ENCODE measurements at places on chromosomes 13 and 19.

- no peak for DNase-seq
Measured at GRCh38 chr13:35984287-35984686, 146.9 kb downstream of the DCLK1 start.

DNA sequence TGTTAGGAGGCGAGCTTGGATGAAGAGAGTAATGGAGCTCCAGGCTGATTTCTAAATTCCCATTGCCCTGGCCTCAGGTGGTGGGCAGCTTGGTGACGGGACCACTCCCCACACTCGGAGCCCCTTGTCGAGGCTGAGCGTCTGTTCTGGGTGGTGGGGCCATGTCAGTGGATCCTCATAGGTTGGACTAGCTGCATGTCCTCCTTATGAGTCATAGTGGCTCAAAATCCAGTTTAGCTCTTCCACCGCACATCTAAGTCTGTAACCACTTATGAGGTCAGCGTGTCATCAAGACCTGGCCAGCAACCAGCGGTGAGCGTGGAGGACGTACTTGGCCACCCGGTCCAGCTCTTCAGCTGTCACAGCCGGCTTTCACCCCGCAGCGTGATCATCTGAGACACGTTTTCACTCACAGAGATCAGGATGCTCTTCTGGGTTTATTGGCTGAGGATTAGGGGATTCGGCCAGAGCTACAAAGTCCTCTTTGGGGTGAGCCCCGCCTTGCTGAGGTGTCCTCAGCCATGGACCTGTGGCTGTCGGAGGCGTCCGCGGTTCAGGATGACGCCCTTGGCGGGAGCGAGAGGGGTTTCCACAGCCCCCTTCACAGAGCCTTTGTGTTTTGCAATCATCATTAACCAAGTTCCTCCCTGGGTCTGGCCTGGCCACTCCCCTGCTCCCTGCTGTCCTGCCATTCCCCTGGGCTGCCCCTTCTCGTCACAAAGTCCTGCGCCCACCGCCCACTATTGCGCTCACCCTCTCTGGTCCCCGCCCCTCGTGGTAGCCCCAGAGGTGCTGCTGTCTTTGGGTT lies 41.9 kb downstream of the ADPRHL1 start:
- DNase-seq, result no peak

DNA sequence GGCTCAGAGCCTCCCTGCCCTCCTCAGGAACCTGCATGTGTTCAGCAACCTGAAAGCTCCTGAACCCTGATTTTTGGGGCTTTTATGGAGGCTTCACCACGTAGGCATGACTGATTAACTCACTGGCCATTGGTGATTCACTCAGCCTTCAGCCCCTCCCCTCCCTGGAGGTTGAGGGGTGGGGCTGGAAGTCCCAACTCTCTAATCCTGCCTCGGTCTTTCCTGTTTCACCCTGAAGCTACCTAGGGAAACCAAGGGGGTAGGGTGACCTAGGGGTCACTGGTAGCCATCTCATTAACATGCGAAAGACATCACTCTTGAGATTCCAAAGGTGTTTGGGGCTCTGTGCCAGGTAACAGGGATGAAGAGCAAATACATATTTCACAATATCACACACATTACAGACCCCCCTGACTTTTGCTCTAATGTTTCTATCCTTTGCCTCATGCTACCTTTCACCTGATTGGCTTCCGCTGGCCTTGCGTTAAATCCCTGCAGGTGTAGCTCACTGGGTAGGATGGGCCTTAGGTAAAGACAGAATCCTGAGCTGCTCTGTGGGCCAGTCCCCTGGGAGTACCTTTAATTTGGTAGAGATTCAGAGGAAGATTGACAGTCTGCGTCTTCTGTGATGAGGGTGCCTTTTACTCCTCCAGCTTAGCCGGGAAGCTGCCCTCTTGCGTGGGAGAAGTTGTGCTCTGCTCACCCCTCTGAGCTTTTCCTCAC lies 260.6 kb downstream of the ATP8A2 start:
- DNase-seq, result no peak

GRCh38 chr13:114268344-114269280 lies 12.8 kb upstream of the UPF3A start:
- no peak for DNase-seq

GRCh38 chr13:91540158-91540736 lies 141.8 kb downstream of the GPC5 start:
- DNase-seq, result no peak

- peak; percentile 90 for DNase-seq
Measured at GRCh38 chr19:9827289-9828238, at the start of gene UBL5. UBL5 (plus strand) TSS chr19:9827918; CDS start chr19:9828338, 420 bp downstream.

- no peak for DNase-seq
Measured at GRCh38 chr19:10964903-10965302, 4.1 kb downstream of the SMARCA4 start.

DNA sequence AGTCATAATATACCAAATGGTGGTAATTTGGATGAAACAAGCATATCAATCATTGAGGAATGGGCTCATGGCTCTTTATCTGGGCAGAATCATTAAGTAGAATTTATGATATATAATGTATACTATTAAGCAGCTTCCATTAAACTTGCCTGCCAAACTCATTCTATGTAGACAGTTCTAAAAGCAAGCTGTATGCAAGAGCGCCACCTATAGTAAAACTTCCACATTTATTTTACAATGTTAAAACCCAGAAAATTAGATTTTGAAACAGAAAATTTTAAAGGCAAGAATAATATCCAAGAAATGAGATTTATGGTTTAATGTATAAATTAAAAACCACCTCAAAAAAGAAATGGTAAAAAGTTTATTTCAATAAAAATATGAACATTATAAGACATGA lies 161.5 kb downstream of the MZT1 start:
- DNase-seq, result no peak

- DNase-seq, result no peak
Measured at GRCh38 chr13:91185294-91185863, 162.1 kb upstream of the MIR17HG start.

DNA sequence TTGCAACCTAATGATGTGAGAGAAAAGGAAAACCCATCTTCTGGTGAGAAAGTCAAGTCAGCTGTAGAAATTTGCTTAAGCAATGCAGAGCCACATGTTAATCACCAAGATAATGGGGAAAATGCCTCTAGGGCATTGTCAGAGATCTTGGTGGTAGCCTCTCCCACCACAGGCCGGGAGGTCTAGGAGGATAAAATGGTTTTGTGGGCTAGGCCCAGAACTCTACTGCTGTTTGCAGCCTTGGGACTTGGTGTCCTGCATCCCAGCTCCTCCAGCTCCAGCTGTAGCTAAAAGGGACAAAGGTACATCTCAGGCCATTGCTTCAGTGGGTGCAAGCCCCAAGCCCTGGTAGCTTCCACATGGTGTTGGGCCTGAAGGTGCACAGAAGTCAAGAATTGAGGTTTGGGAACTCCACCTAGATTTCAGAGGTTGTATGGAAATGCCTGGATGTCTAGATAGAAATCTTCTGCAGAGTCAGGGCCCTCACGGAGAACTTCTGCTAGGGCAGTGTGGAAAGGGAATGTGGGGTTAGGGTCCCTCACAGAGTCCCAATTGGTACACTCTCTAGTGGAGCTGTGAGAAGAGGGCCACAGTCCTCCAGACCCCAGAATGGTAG lies 382.2 kb upstream of the KLHL1 start:
- DNase-seq, result no peak

DNA sequence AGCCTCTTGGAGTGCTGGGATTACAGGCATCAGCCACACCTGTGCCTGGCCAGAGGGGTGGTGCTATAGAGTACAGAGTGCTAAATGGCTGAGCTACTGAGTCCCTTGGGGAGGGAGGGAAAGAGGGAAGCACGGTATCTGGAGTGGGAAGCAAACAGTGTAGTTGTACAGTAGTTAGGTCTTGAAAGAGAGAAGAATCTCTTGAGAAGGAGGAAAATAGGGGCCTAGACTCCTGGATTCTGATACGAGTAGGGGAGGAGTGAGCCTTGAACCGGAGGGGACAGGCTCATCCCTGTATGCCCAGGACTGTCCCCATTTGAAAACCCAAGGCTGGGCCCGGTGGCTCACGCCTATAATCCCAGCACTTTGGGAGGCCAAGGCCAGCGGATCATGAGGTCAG lies 5.1 kb downstream of the MYADM start:
- DNase-seq, result no peak

DNA sequence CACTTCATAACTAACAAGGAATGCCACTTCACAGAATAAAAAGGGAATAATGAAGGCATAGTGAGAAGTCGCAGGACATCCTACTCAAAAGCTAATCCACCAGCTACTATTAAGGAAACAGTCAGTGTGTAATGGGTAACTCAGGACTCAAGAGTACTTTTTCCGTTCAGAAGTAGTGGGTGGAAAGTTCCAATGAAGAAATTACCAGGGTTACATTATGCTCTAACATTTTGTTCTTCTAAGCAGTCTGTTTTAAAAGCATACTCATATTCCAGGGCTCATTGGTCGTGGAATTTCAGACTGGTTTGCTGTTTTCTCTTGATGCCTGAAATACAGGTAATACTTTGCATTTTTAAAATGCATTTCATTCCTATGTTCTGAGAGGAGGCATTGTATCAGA lies 222.4 kb upstream of the IRS2 start:
- no peak for DNase-seq

GRCh38 chr19:11437955-11438354 lies 2.5 kb downstream of the PRKCSH start:
- no peak for DNase-seq

GRCh38 chr19:3098141-3098514 lies 4.0 kb downstream of the GNA11 start:
- no peak for DNase-seq

DNA sequence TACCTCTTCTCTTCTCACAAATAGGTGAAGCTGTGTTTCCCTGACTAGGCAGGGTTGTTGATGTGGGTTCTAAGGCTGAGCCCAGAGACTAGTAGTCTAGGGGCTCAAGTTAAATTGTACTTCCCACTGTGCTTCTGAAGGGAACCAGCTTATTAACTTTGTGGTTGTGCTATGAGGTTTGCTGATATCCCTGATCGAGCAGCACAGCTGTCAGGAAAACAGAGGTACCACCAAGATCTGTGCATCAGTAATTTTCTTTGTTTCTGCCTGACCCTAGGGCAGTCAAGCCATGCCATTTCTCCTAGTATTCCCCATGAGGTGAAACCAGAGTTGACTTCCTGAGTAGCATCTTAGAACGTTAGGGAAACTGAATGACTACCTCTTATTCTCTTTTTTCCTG lies 853.8 kb upstream of the MIR17HG start:
- DNase-seq, result no peak

- peak; percentile 75 for DNase-seq
Measured at GRCh38 chr19:13162724-13163608, 12.8 kb downstream of the IER2 start.

DNA sequence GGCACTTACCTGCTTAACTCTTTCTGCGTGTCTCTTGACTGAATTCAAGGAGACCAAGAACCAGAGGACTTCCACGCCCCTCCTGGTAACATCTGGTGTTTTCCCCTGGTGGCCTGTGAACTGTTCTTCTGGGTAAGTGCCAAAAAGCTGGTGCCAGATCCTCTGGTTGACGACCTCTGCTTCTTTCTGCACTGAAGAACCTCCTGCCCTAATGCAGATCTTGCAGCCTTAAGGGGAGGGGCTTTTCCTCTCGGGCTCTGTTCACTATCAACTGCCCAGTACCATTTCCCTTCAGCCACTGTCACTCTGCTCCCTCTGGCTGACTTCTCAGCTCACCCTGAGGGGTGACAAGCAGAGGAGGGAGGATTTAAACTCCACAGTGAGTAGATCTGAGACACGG lies 6.1 kb upstream of the ERVV-1 start:
- DNase-seq, result no peak

- DNase-seq, result no peak
Measured at GRCh38 chr19:14694641-14695266, 4.9 kb downstream of the ZNF333 start.

DNA sequence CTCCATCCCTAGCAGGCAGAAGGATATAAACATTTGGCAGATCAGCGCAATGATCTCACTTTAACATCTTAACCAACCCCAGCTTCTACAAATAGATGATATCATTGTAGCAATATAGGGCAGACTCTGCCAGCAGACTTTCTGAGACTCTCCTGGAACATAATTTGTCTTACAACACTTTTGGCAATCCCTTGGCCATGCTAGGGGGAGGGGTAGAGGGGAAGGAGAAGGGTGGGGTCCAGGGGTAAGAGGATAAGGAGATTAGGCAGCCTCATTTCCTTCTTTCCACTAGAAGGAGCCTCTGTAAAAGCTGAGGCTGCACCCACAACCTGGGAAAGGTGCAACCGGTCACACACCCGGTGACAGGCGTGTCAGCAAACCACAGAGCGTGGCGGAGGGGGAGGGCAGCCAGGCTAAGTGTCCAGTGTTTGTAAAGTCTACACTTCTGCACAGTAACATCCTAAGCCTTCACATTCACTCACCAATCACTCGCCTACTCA lies 8.7 kb upstream of the UBAC2 start:
- no peak for DNase-seq

GRCh38 chr13:29499506-29500165 lies 95.9 kb downstream of the SLC7A1 start:
- no peak for DNase-seq

- no peak for DNase-seq
Measured at GRCh38 chr19:10881403-10882107, 10.2 kb downstream of the CARM1 start.

DNA sequence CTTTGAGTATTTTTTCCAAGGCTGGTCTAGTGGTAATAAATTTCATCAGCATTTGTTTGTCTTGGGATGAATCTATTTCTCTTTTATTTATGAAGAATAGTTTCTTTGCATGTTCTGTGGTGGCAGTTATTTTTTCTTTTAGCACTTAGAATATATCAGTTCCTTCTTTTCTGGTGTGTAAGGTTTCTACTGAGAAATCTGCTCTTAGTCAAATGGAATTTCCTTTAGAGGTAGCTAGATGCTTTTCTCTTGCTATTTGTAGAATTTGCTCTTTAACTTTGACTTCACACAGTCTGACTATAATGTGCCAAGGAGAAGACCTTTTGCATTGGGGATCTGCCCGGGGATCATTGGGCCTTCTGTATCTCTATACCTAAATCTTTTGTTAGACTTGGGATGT lies 4.1 kb upstream of the SIGLEC6 start:
- no peak for DNase-seq

DNA sequence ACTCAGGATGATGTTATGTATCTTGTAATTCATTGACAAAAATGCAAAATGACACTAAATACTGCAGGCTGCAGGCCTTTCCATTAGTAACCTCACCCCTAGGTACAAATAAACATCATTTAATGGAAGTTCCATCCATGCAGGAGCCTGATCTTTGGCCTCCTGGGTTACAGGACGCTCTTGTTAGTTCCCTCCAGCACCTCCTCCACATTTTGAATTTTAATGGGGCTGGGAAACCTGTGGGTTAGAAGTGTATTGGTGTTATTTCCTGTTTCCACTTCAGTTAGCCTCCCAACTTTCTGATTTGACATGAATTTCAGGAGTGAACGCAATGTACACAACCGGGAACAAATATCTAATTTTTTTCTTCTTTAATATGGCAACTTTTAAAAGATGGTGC lies 237.1 kb upstream of the ARGLU1 start:
- no peak for DNase-seq

DNA sequence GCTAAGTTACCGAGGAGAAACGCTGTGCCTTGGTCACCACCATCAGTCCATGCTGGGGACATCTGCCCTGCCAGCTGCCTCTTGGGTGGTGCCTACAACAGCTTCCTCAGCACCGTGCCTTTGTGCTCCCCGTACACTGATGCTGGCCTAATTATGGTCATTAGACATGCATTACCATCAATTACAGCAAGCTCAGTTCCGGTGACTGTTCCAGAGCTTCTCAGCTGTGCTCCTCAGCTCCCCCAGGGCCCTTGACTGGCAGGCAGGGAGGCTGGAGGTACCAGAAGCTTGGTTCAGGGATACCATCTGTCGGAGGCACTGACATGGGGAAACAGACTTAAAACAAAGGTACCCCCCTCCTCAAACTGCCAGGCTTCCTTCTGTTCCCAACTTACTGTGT lies 40.2 kb downstream of the CILP2 start:
- no peak for DNase-seq

GRCh38 chr13:102091231-102091630 lies 310.6 kb downstream of the FGF14 start:
- no peak for DNase-seq

Measured in naive thymus-derived CD4-positive, alpha-beta T cell (primary cell).